GM23248 (cell line): ENCODE measurements at places on chromosomes 2 and 18. TPM values are rescaled to one million over a fixed set of nuclear protein-coding genes. Genes with fewer than 3 reads are reported as not detected.
A peak's percentile ranks its signal among the peaks of the same experiment; 100 is the strongest.

GRCh38 chr2:158921599-158922408, 46.6 kb upstream of the TANC1 start:
- no peak overlapping the region for H3K4me3 ChIP-seq
- no peaks in the 10 kb centered on the region for H3K36me3 ChIP-seq
- DNase-seq, result no peak

DNA sequence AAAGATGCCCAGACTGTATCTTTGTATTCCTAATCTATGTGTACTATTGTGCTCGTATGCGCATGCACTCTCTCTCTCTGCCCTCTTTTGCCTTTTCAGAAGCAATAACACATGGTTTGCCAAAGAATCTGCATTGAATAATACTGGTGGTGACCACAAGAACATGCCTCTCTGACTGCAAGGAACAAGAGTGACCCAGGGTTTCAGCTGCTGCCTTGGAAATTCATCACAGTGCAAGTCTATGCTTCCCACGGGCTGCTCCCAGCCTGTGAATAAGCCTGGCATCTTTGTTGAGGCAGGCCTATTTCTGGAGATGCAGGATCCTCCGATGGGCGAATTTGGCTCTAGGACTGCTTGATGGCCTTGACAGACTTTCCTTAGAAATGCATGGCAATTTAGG, 689.4 kb upstream of the FANCL start:
- peaks cover 6% of the 10 kb centered on the region for H3K4me1 ChIP-seq
- no peak overlapping the region for H3K27ac ChIP-seq
- H3K27me3 ChIP-seq, result no peaks in the 10 kb centered on the region; the same call in 1 of the 2 replicates
- no peak for DNase-seq
- no peak overlapping the region for H3K4me3 ChIP-seq
- H3K36me3 ChIP-seq, result no peaks in the 10 kb centered on the region

DNA sequence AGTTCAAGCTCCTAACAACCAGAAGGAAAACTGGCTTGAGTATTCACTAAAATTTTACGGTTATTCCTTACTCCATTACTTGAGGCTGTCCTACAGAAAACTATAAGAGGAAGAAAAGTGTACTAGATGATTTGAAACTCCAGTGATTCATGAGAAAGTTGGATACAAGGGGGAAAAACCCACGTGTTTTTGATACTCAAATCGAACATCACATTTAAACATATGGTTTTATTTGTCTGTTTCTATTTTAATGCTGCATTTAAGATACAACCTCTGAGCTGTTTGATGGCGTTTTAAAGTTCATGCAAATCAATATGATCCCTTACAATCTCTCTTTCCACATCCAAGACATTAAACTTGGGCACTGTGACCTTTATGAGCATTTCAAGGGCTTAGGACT, 125.1 kb upstream of the LMAN1 start:
- H3K4me1 ChIP-seq, result no peaks in the 10 kb centered on the region
- H3K36me3 ChIP-seq, result no peaks in the 10 kb centered on the region
- H3K27me3 ChIP-seq, result 0 out of 2 replicates have a peak, but pooled peaks cover 3% of the 10 kb centered on the region
- no peak overlapping the region for H3K27ac ChIP-seq

GRCh38 chr2:219406861-219407230, 11.3 kb upstream of the DES start:
- peaks cover 22% of the 10 kb centered on the region for H3K4me1 ChIP-seq
- H3K27ac ChIP-seq, result peak overlapping the region; percentile 86
- H3K36me3 ChIP-seq, result no peaks in the 10 kb centered on the region
- DNase-seq, result peak; percentile 99
- no peak overlapping the region for H3K4me3 ChIP-seq
- no peaks in the 10 kb centered on the region for H3K27me3 ChIP-seq

The OTOS gene
- total RNA-seq, result not detected in 2 replicates
